ENCODE measurements at places on chromosomes 1 and 21. TPM values are rescaled to one million over a fixed set of nuclear protein-coding genes. Genes with fewer than 3 reads are reported as not detected.

CD53 gene
- total RNA-seq = 2.0 TPM

DNA sequence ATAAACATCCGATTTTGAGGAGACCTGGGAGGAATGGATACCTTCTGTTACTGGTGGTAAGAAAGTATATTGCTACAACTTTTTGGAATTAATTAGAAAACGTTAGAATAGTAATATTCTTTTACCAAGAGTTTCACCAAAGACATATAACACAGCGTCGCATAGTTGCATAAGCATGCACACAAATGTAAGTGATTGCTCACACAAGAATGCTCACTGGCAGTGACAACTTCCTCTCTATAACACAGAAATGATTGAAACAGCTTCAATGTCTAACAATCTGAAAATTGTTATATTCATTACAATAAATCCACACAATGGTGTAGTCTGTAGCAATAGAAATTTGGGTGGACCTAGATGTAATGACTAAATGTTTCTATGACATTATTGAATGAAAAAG lies 998.6 kb downstream of the TTLL7 start:
- DNase-seq = no peak

DNA sequence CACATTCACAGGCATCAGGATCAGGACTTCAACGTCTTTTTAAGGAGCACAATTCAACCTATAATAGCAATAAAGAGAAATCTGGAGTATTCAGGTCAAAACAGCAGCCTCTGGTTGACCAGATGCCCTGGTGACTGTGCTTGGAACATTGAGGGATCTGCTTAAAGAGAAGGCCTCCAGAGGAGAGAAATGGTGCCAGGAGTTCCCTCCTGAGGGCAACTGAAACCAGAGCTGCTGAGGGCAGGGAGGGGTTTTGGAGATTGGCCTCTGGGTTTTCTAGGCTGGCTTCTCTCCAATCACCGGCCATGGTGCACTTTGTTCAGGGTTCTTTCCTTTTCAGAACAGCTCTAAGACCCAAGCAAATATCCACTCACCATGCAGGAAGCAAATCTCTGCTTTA lies 190.7 kb upstream of the KIAA0040 start:
- DNase-seq = no peak

- DNase-seq = no peak
Observed at GRCh38 chr1:235052067-235053008, 76.3 kb downstream of the TOMM20 start.

DNA sequence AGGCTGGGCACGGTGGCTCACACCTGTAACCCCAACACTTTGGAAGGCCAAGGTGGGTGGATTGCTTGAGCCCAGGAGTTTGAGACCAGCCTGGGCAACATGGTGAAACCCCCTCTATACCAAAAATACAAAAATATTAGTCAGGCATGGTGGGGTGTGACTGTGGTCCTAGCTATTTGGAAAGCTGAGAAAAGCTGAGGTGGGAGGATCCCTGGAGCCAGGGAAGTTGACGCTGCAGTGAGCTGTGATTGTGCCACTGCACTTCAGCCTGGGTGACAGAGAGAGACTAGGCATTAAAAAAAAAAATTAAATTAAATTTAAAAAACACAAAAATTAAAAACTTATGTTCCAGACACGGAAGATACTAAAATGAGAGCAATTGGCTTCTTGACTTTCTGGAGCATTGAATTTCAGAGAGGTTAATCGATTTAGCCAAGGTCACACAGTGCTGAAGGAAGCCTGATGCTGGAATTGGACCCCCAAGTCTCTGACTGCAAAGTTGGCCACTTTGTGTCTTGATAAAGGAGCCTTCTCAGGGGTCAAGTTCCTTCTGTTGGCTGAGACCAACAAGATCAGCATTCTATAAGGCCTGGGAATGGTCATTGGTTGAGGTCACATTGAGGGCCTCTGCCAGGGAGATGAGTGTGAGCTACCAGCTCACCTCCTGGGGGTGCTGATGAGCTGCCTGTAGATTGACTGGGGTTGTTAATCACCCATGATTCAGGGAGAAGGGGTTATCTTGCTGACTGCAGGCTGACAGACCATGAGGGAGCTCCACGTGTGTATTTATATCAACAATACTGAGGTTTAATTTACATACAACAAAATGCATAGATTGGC lies 54.3 kb downstream of the RPS6KA1 start:
- no peak for DNase-seq

NPR1 gene
- 4.3 TPM for total RNA-seq

FAM177B gene
- 0.71 TPM for total RNA-seq

SLC35F3 gene
- total RNA-seq = 0.87 TPM

LIN28A gene
- total RNA-seq = 3.9 TPM

DNA sequence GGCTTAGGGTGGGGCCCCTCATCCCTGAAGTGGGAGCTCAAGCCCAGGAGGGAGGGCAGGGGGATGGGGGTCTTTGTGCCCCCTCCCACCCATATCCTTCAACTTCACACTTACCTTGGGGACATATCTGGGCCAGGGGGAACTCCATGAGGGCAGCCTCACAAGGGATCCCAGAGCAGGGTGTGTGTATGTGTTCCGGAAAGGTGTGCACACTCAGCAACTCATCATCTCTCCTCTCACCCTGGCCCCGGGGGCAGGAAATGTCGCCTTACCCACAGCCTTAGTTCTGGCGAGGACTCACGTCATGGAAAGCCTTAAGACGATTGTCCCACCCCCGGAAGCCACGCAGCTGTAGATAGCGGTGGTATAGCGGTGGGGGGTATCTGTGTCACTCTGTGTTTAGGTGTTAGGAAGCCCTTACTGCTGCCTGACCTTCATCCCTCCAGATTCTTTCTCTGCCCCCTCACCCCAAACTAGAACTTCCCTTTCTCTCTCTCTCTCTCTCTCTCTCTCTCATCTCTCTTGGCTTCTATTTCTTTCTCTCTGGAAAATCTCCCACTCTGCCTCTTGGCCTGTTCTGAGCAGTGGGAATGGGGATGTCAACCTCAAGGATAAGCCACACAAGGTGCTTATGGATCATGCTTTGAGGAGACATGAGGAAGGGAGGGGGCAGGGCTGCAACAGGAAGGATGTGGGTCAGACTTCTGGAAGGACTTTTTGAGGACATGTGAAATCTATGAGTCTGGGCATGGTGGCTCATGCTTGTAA lies at the start of gene SH2D2A:
SH2D2A (minus strand) TSS at position 288 of the 768 bp plus-strand sequence; CDS start at position 148, 140 bp downstream.
- DNase-seq = peak; percentile 42

- DNase-seq = no peak
Observed at GRCh38 chr21:32916522-32917099, 109.1 kb upstream of the OLIG2 start.

DNA sequence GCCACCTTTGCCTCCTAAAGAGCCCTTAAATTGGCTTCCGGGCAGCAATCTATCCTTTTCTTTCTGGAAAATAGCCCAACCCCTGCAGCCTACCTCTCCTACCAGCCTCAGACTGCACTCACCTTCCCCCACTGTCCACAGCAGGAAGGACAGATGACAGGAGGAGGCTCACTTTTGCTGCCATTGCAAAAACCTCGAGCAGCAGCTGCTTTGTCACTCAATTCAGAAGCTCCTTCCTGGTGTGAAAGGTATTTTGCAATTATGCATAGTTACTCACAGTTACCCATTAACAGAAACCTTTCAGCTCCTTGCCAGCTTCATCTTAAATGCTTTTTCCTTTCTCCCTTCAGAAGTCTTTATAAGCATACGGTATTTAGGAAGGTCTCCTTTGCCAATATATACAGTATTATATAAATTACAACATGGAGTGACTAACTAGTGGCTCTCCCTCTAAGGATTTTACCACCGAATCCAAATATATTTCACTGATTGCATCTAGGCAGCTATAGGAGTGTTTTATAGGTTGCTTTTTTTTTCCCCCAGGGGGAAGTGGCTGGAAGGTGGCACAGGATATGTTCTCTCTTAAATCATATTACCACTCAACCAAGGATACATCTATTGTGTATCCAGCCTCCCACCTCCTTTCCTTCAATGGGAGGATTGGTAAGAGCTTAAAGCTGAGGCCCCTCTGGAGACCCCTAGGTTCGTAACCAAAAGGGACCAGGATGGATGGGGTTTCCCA lies 142.1 kb upstream of the IPO9 start:
- no peak for DNase-seq

DNA sequence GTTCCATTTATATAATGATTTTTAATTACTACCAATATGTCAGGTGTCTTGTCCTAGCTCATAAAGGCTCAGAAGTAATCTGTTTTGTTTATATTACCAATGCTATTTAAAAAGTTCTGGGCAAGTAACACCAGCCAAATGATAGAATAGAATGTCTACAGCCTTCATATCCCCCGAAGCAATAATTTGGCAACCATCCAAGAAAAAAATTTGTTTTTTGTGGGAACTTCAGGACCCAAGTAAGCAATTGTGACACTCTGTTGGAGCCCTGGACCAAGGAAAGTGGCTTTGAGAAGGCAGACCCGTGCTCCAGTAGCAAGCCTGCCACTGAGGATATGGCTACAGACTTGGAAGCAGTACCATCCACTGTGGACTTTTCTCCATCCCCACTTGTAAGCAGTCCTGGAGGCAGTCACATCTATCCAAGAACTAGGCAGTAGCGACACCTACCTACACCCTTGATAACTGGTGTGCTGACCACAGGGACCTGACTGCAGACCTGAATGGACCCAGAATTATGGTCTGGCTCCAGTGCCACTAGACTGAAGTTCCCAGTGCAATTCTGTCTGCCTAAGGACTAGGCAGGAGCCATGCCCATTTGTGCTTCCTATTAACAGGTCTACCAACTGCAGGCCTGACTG lies 870.7 kb upstream of the ADGRL2 start:
- no peak for DNase-seq

DNA sequence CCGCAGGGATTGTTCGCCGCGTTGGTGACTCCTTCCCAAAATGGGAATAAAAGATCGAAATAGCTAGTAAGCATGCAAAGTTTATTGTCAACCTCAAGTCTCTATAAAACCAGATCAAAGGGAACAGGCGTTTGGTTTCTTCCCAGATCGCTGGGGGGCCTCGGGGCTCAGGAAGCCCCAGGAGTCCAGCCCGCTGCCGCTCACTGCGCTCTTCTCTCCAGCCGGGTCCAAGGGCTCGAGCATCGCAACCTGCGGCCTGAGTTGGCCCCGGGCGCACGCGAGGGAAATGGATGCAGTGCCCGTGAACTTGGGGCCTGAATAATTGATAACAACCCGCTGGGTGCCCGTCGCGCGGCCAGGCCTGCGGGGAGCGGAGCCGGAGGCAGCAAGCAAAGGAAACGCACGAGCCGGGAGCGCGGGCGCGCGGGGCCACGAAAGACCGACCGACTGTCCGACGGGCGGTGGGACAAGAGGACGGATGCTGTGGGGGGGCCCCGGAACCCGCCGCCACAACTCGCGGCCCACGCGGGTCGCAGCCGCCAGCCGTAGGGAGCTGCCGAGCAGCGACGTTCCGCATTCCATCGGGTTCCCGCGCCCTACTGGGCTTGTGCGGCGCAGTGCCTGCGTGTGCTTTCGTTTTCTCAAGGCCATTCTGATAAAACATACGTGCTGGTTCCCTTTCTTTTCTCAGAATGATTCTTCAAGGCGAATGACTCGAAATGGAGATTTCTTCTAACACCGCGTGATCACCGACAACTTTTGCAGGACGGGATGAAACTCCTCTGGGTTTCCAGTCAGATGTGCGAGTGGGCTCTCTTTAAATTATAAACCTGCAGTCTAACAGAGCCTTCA lies 14.0 kb upstream of the ALX3 start:
- DNase-seq = peak; percentile 79

FCRL5 gene
- total RNA-seq = 1.1 TPM

AMIGO1 gene
- 5.1 TPM for total RNA-seq

Measured in testis (tissue), 5 donors.